ENCODE measurements at places on chromosomes 11 and 22.

DNA sequence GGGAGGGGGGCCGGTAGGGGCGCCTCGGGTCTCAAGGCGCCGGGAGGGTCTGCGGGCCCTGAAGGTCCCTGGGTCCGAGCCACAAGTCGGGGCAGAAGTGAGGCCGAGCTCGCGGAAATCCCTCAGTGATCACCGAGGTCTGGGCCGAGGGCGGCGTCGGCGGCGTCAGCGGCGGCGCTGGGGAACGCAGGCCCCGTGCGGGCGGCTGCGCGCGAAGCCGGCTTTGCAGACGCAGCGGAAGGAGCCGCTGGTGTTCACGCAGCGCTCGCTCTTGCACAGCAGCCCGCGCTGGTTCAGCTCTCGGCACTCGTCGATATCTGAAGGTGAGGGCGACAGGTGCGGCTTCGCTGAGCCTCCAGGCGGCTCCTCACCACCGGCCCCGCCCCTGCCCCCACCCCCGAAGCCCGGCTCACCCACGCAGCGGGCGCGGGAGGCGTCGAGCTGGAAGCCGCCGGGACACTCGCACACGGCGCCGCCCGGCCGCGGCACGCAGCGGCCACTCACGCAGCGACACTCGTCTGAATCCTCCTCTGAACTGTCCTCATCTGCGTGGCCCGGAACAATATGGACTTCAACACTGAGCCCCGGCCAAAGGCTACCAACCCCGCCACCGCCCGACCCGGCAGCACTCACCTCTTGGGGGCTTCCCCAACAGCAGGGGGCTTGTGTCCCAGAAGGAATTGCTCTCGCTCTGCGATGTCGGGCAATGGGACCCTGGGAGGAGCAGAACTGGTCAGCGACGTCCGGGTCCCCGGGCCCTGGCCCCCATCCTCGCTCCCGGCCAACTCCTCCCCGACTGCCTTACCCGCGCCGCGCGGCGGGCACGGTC is 14.2 kb downstream of the SCYL1 start:
- DNase-seq, result no peak

DNA sequence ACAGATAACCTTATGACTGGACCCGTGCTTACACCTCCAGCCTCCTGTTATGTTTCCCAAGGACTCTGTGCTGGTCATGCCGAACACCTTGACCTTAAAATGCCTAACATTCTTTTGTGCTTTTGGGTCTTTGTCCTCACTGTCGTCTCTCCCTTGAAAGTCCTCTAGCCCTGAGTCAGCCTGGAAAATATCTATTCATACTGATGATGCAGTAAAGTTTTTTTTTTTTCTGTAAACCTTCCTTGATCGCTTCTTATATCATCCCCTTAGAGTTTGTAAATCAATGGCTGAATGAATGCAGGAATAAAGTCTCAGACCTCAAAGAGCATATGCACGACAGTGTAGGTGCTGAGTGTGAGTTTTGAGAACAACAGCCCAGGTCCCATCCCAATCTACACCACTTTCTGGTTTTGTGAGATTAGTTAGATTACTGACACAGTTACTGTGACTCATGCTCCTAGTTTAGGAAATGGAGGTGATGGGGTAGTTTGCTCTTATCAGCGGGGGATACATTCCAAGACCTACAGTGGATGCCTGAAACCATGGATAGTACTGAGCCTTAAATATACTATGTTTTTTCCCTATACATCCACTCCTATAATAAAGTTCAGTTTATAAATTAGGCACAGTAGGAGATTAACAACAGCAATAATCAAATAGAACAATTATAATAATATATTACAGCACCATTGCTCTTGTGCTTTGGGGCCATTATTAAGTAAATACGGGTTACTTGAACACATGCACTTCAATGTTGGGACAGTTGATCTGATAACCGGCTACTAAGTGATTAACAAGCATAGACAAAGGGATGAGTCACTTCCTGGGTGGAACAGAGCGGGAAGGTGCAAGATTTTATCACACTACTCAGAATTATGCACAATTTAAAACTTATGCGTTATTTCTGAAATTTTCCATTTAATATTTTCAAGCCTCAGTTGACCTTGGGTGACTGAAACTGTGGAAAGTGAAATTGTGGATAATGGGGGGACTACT is 8.6 kb downstream of the TCN1 start:
- DNase-seq, result no peak

GRCh38 chr11:70878366-70878765 is 374.0 kb downstream of the SHANK2 start:
- DNase-seq, result no peak

GRCh38 chr11:77091146-77091940 is 11.3 kb upstream of the OMP start:
- peak; percentile 54 for DNase-seq

GRCh38 chr11:62573006-62573591 is 592 bp downstream of the EEF1G start:
- DNase-seq, result no peak

Data from NCI-H2107 (cell line).